ENCODE measurements at places on chromosomes 6 and 20.

- no peak for DNase-seq
These were observed 14.3 kb upstream of the ELOVL2 start for GRCh38 chr6:11058406-11058805.

- DNase-seq: peak; percentile 92
These were observed 12.2 kb upstream of the SERPINB1 start for GRCh38 chr6:2853769-2854395.

GRCh38 chr6:27668442-27669294 is 195.8 kb upstream of the ZNF184 start:
- DNase-seq: no peak

GRCh38 chr6:157023958-157024357 is 246.8 kb downstream of the ARID1B start:
- DNase-seq: peak; percentile 71

DNA sequence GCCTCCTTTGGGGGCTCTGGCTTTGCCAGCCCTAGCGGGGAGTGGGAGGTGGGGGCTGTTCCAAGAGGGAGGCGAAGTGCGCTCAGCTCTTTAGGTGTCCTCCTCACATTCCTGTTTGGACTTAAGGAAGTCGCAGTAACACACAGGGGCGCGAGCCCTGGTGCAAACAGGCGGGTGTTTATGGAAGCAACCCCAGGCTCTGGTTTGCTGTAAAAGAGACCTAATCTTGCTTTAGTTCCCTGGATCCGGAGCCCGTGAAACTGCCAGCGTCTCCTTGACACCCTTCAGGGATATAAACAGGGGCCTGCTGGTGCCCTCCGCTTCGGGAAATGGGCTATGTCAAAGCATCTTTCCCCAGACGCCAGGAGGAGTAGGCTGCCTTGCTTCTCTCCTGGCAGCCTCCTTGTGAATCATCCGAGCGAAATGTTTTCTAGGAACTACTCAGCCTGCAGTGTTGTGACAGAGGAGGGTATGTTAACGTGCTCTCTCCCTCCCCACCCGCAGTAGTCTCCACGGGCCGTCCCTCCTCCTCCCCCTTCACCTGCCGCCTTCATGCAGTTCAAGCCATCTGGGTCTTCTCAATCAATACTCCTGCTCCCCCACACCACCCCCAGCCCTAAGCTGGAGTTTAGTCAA is 168.0 kb upstream of the LRFN2 start:
- DNase-seq: no peak

- DNase-seq: no peak
These were observed 10.2 kb downstream of the FKBP1A start for GRCh38 chr20:1382670-1383069.

DNA sequence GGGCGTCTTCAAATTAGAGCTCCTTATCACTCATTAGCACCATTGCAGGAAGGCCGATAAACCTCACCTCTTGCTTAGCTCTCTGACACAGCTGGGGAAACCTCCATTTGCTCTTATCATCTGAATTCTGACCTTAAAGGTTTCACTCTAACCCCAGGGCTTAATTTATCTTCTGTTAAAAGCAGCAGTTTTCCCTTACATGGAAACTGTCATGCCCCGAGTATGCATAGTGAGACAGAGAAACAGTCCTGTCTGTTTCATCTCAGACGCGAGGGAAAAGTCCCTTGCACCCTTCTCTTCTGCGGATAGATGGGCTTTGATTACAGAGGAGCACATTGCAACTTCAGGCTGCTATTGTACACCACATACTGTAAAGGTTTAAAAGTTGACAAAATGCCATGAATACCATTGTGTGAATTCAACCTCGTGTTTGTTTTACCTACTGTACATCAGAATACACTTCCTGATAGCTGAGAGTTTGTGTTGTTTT is 191.5 kb upstream of the BMP2 start:
- DNase-seq: no peak

GRCh38 chr6:163402616-163403015 is 11.9 kb upstream of the QKI start:
- DNase-seq: no peak

GRCh38 chr6:5130135-5130866 is 45.2 kb downstream of the PPP1R3G start:
- no peak for DNase-seq

GRCh38 chr6:138206862-138207261 is 11.4 kb downstream of the PBOV1 start:
- DNase-seq: no peak

DNA sequence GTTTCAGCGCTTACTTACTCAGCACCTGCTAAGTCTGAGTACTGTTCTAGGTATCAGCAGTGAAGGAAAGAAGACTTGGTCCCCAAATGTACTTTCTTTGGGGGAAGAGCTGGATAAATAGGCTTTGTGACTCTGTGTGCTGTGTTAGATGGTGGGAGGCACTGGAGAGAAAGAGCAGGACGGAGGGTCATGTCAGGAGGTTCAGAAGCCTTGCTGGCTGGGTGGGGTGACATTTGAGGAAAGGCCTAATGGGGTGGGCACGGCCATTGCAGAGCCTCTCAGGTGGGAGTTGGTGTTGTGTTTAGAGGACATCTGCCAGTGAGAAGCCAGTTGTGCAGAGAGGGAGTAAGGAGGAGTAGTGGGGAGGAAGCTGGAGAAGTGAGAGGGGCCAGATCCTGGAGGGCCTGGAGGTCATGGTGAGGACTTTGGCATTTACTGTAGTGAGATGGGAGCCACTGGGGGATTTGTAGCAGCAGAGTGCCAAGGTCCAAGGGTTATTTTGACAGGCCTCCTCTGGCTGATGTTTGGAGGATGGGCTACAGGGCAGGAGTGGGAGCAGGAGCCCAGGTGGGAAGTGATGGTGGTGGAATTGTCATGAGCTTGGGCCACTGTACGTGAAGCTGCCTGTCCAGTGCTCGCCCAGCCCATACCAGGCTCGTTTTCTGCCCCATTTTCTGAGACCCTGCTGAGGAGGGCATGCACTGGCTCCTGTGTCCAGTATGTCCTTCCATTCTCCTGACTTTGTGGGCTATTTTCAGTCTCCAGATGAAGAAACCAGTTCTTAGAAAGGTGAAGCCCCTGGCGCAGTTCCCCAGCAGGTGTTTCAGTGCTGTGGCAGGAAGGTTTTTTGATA is 886 bp downstream of the SDCBP2 start:
- DNase-seq: peak; percentile 13

GRCh38 chr20:55094353-55094861 is 619.0 kb downstream of the DOK5 start:
- no peak for DNase-seq

- DNase-seq: peak; percentile 53
These were observed 226.2 kb downstream of the TTLL2 start for GRCh38 chr6:167550941-167551627.

Data from adrenal gland (tissue), 19 donors.